ENCODE measurements at places on chromosomes 5 and 9. TPM values are rescaled to one million over a fixed set of nuclear protein-coding genes. Genes with fewer than 3 reads are reported as not detected.

DNA sequence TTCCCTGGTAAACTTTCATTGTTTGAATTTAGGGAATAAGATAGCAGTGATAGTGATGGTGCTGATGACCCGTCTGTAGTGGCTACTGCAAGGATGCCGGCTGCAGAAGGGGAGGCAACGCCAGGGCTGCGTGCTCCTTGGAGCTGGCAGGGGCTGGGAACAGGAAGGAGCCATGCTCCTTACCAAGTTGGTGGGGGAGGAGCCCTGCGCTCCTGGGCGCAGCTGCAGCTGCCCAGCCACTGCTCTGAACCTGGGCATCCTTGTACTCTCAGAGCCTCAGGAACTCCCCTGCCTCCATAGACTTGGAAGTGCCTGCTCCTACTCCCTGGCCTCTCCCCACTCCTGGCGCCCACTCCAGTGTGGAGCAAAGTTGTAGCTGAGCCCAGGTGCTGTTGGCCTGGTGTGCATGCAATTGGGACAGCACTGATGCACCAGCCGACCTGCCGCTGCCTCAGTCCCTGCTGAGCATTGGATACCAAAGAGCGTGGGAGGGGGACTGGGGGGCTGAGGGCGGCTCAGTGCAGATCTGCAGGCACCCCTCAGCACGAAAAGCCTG lies 585.1 kb upstream of the FAM174A start:
- no peak for DNase-seq

GRCh38 chr9:137639303-137640051 lies 20.7 kb downstream of the EHMT1 start:
- peak; percentile 84 for DNase-seq

GRCh38 chr5:97363577-97363976 lies 180.5 kb upstream of the RIOK2 start:
- no peak for DNase-seq

DNA sequence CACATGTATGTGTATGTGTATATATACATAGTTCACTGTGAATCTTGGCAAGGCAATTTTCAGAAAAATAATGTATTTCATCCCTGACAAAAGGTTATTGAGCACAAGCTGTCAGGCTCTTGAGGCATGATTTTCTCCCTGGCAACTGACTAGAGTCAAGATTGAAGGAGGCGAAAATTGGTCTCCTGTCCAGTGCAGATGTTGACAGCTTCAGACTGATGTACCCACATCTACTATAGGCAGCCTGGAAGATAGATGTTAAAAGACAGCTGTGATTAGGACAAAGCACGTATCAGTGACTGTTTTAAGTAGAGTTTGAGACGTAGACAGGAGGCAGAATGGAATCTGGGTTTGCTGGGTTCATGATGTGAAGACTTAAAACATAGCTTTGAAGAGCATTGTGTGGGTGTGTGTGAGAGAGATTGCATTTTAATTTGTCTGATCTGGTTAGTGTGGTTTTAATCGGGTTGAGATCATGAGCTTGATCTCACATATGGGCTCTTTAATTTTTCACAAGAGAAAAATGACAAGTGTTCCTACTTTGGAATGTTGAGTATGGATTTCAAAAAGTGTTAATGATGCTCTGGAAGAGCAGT lies 39.1 kb downstream of the CTNNA1 start:
- no peak for DNase-seq

GRCh38 chr5:60668686-60669304 lies 31.2 kb downstream of the DEPDC1B start:
- peak; percentile 45 for DNase-seq

DNA sequence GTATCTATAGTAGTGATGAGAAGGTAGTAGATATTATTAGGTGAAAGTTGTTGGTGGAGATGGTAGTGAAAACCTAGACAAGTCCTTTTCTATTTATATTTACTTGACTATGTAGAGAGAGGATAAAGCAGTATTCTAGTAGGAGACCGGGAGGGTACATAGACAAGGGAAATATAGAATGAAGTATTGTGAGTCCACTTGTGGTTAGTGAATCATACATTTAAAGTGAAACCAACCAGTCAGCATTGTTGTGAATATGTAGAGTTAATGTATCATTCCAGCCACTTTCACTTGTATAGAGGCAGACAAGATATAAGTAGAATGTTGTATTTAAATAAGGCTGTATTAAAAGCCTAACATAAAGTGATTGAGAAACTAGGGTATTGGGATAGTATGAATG lies 1711.3 kb upstream of the ACO1 start:
- DNase-seq: peak; percentile 0

GRXCR2 gene
- not detected for total RNA-seq

DNA sequence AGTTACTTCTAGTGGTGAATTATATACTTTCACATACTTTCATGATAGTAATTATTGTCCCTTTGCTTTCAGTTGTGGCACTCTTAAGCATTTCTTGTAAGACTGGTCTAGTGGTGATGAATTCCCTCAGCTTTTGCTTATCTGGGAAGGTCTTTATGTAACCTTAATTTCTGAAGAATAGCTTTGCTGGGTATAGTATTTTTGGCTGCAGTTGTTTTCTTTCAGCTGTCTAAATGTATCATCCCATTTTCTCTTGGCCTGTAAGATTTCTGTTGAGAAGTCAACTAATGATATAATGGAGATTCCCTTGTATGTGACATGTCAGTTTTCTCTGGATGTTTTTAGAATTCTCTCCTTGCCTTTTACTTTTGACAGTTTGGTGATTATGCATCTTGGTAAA lies 41.0 kb downstream of the TMEM38B start:
- no peak for DNase-seq

DNA sequence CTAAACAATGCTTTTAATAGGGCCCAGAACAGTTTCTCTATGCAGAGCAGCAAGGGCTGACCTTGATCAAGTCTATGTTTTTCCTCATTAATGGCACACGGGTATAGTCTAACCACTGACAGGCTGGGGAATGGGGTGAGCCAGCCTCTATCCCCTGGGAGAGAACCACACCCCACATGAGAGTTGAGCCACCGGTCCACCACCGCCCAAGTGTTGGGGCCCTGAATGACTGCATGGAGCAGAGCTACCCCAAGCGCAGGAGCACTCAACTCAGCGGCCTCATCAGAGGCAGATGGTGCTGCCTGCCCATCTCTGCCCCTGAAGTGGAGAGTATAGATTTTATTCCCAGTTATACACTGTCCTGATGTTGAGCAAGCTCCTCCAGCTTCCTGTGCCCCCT lies 247.9 kb upstream of the IRX1 start:
- no peak for DNase-seq

GBGT1 gene
- total RNA-seq: 5.8 TPM

DNA sequence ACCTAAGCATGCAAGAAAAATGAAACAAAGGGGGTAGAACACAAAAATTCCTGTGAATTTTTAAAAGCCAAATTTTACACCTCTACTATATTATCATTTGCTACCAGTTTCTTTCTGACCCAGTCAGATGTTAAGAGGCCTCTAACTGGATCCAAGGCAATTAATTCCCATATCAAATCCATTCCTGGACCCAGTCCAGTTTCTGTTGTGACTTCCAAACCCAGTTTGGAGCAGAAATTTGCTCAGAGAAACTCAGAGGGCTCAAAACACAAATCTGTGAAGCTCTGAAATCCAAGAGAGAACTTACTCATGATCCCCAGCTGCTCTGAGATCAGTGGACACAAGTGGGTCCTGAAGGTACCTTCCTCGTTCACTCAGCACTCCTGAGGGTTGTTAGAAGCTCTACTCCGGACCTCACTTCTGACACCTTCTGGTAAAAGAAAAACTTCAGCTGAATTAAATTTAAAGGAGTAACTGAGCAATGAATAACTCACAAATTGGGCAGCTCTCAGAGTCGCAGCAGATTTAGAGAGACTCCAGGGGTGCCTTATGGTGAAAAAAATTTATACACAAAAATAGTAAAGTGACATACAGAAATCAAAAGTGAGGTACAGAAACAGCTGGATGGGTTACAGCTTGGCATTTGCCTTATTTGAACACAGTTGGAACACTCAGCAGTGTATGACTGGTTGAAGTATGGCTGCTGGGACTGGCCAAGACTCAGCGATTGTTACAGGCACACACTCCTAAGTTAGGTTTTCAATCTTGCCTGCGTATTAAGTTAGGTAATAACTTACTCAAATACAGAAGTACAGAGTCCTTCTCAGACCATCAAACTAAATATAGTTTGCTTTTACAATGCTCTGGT lies 32.4 kb downstream of the INSL4 start:
- peak; percentile 19 for DNase-seq

DNA sequence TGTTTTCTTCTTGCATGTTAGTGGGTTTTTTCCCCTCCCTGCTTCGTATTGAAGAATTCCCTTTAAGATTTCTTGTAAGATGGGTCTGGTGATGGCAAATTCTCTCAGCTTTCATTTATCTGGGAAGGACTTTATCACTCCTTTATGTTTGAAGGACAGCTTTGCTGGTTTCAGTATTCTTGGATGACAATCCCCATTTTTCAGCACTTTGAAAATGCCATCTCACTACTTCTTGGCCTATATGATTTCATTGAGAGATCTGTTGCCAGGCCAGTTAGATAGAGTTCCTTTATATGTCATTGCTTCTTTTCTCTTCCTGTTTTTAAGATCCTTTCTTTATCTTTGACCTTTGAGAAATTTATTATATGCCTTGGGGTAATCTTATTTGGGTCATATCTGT lies 106.3 kb downstream of the KDM4C start:
- no peak for DNase-seq

TBC1D2 gene
- total RNA-seq: 56.4 TPM

DNA sequence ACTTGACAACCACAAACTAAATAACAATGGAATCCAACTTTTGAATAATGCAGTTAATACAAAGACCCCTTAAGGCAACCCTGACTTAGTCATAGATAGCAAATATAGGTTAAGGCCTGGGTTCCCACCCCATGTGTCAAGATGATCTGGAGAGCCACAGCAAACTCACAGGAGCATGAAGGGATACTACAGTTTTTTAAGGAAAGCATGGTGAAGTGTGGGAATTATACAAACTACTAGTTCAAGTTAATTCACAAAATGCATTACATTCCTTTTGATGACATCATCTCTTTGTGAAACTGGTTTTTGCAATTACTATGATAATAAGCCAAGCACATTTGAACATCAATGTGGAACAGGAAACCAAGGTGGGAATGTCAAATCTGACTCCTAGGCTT lies 50.6 kb downstream of the LHFPL2 start:
- DNase-seq: peak; percentile 70

Data from fibroblast of villous mesenchyme (primary cell).